ENCODE measurements at places on chromosomes 16 and 17.
A peak's percentile ranks its signal among the peaks of the same experiment; 100 is the strongest.

GRCh38 chr16:2949705-2950352 is 14.2 kb upstream of the KREMEN2 start:
- DNase-seq: no peak

- no peak for DNase-seq
Observed at GRCh38 chr16:11629071-11630030, 38.9 kb upstream of the SNN start.

DNA sequence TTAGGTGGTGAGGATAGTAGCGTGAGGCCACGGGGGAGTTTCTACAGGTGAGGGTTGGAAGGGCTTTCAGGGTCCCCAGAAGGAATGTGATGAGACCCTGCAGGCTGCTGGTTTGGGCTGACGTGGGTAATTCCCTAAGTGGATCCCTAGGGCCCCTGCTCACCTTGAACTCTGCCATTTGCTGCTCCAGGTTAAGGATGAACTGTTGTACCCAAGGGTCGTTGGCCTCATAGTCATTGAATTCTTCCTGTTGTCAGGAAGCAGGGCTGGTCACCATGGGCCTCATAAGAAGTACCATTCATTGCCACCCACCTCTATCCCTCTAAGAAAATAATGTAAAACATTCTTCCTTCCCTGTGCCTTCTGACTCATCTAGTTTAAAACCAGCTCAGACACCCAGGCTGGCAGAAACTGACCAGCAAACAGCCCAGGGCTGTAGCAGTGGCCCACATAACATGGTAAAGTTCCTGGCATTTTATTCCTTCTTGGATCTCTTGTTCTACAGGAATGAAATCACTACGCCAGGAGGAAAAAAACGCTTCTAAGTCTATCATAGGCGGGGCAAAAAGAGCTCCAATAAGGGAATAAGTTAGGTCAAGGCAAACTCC is 27.6 kb downstream of the FCSK start:
- no peak for DNase-seq

DNA sequence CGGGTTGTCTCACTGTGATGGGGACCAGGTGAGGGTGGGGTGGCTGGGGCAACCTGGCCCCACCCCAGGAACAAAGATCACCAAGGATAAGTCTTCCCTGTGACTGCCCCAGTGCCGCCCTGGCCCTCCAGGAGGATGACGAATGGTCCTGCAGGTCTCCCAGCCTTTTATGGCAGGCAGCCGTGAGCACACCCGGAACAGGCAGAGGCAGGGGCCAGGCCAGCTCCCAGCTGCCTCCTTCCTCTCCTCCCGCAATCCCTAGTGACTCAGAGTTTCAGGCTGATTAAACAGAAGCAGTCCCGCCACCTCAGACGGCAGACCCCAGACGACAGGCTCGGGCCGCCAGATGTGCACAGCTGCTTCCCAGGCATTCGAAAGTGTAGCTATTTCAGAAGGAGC is 13.3 kb downstream of the JUP start:
- no peak for DNase-seq

GRCh38 chr17:43211480-43212402 is at the start of gene TMEM106A:
TSS of gene TMEM106A (plus strand) at chr17:43211875. CDS start at chr17:43213042, 1,167 bp downstream.
- DNase-seq: peak; percentile 41

DNA sequence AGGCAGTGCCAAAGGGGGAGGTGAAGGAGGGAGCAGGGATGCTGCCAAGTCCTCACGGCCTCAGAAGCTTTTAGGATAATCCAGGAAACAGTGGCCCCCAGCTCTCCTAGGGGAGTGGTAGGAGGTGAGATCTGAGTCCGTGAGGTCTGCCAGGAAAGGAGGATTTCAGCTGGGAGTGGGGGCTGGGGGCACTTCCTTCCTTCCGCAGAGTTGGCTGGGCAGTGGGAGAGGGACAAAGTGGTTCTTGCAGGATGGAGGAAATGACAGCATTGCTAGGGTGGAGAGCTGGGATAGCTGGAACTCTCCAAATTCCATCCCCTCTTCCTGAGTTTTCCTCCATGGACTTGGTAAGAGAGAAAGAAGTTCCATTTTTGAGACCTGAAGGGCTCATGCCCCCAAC is 4.8 kb upstream of the SP6 start:
- DNase-seq: no peak

GRCh38 chr17:3747805-3748204 is 24.1 kb downstream of the HASPIN start:
- no peak for DNase-seq

- no peak for DNase-seq
Observed at GRCh38 chr17:4170639-4171280, 27.8 kb downstream of the CYB5D2 start.

- no peak for DNase-seq
Observed at GRCh38 chr17:21530841-21531240, 154.7 kb downstream of the KCNJ12 start.

- no peak for DNase-seq
Observed at GRCh38 chr17:51630101-51630671, 369.8 kb downstream of the UTP18 start.

DNA sequence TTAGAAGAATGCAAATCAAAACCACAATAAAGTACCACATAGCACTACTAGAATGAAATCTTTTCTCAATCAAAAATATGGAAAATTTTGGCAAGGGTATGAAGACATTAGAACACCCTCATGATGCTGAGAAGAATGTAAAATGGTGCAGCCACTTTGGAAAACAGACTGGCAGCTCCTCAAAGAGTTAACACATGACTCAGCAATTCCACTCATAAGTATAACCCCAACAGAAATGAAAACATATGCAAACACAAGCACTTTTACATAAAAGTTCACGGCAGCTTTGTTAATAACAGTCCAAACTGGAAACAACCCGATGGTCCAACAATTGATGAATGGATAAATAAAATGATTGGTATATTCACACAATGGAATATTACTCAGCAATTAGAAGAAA is 124.5 kb downstream of the SHCBP1 start:
- DNase-seq: no peak

- DNase-seq: no peak
Observed at GRCh38 chr16:46713634-46714033, 24.2 kb downstream of the ORC6 start.

DNA sequence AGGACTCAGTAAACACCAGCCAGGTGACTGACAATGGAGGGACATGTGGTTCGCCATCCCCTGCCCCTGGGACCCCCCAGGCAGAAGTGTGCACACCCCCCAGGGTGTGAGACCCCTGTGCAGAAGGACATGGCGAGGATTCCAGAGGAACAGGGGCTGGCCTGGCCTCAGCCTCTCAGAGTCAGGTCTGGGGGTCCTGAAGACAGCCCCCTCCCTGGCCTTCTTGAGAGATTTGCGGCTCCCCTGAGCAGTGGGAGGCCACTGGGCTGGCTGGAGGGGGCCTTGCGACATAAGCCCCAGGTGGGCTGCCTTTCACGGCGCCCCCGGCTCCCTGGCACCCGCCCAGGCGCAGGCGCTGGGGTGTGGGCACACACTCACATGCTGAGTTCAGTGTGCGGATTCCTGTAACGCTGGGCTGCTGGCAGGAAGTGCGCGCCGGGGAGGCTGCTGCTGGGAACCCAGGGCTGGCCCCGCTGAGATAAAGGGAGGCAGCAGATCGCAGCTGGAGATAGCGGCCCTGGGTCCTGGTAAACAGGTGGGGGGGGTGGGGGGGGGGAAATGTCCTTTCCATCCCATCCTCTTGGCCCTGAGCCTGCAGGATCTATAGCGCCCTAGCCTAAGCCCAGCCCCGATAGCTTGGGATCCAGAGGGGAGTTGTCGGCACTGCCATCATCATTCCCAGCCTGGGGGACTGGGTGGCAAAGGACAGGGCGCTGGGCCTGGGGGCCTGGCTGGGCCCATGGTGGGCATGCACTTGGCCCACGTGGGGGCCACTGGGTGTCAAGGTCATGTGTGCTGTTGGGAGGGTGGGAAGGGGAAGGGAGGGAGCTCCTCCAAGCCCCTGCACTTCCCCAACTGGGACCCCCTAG is 27.1 kb downstream of the TMEM235 start:
- peak; percentile 35 for DNase-seq

- no peak for DNase-seq
Observed at GRCh38 chr17:79619636-79620206, 8.9 kb upstream of the RBFOX3 start.

DNA sequence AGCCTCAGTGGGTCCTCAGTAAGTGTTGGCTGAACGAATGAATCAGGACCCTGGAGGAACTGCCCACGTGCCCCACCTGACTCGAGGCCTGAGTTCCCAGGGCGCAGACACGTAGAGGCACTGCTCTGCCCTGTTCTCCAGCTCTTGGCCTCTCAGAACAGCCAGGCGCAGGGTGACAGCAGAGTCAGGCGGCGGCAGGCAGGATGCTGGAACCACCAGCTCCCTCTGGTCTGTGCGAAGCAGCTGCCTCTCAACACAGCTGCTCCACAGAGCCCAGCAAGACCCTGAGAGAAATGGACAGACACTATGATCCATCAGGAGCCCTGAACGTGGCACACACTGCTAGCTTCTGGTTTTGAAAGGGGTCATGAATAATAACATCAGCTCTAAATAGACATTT is 53.1 kb upstream of the BCO1 start:
- DNase-seq: no peak

DNA sequence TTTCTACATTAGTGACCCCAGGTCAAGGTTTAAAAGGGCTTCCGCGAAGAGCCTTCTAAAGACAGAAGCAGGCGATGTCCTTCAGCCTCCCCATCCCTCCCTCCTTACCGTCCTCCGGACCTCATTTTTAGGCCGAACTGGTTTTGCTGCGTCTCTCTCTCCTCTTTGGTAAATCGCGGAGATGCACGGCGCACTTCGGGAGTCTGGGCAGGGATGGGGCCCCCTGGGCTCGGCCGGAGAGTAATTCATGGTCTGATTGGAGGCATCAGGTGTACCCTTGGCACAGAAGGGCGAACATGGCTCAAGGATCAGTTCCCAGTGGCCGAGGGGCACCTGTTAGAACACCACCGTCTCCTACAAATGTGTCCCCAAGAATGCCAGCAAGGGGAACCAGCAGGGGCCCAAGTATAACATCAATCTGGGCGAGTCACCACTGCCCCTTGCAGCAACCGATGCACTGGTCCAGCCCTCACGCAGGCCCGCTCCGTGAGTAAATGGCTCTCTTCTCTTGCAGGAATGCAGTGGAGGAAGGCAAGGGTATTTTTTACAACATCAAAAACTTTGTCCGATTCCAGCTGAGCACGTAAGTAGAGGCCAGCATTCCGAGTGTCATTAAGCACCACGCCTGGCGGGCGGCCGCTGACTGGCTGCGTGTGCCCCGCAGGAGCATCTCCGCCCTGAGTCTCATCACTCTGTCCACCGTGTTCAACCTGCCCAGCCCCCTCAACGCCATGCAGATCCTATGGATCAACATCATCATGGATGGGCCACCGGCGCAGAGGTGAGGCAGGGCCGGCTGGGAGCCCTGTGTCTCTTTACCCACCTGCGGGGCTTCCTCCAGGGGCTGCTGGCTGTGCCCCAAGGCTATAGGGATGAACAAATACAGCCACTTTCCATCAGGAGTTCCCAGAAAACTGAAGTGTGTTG is 45.6 kb downstream of the MEAK7 start:
- DNase-seq: no peak

DNA sequence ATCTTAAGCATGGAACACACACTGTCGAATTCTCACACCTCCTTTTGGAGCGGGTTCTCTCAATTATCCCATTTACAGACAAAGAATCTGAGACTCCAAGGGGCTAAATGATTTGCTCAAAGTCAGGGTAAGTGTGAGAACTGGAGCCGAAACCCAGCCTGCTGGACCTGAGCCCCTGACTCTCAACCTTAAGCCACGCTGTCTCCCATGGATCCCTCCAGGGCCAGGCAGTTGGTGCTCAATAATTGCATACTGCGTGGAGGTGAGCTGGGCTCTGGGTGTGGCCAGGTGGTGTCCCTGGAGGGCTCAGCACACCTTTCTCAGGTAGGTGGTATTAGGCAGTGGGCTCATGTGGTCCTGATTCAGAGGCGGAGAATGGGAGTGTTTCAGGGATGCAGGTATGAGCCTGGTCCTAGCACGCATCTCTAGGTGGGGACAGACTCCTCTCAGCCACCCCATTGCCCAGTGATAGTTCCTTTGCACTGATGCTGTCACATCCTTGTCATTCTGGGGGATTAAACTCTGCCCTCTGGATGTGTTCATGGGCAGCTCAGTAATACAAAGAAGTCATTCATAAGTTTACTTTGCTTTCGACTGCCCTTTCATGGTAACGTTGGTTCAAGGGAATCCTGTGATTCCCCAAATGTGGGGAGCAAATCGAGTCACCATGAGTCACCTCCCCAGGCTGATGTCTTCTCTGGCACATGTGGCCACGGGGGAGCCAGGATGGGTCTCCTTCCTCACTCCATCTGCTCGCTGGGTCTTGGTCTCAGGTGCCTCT is 399.5 kb upstream of the TNRC6C start:
- DNase-seq: no peak

All from stimulated activated CD8-positive, alpha-beta memory T cell treated with anti-CD3 and anti-CD28 coated beads, Interleukin-15, amount 100 ng/mL, for 1 hour (primary cell).